ENCODE measurements at places on chromosomes 3 and 15.

DNA sequence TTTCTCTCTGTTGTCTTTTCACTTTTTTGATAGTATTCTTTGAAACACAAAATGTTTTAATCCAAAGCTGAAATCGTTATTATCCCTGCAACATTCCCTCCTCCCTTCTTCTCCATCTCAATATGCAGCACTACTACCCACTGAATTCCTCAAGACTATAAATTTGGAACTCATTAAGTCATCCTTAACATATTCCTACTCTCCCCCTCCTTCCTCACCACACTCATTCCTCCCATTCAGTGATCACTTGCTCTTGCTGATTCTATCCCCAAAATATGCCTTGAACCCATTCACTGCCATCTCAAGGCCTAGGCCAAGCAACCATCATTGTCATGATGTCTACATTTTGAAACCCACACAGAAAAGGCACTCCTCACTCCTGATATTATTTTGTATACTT, 2.4 kb upstream of the PIK3R4 start:
- DNase-seq: no peak

- DNase-seq: no peak
Measured at GRCh38 chr3:60263191-60263590, 988.1 kb downstream of the FHIT start.

DNA sequence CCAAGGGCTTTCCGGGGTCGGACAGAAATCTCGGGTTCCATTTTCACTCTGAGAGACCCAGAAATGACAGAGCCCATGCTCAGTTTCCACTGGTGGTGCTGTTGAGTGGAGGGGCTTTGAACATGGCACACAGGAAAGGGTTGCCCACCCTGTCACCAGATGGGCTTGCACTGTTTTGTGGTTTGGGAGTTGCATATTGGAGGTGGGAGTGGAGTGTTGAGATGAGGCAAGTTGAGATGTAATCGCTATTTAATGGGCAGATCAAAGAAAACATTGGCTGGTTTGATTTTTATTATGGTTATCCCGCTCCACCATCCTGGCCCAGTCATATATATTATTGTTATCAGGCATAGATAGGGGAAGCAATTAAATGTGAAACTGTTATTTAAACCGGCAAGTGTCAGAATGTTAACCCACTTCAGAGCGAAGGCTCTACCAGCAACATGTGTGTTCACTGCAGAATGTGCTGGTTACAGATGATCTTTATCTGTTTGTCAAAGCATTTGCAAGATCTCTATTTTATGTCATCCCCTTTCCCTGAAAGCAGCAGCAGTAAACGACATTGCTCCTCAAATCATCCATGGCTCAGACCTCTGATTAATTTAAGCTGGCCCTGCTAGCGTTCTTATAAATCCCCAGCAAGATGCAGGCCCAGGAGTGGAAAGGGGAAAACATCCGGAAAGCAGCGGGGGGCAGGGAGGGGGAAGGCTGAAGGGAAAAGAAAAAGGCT, 58.3 kb upstream of the TSEN2 start:
- DNase-seq: no peak

DNA sequence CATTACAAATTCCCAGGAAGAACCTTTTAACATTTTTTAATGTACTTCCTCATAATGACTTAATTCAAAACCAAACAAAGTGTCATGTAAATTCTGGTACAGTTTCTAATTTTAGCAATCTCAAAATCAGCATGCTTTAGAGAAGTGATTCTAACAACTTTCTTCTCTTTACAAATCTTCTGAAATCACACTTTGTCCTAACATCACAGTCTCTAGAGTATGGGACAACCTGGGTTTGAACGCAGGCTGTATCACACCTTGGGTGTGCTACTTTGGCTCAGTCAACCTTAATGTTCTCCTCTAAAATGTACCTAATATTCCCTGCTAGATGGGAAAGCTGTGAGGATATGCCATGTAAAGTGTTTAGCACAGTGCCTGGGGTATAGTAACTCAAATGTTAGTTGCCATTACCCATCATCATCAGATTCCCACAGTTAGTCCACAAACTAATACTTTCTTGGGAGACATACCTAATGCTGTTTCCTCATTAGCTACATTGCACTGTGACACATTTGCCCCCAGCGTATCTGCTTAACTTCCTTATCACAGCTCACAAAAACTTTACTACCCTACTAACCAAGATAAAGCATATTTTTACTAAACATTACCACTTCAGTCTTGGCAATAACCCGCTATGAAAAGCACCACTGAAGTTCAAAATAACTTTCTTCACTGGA, 3.1 kb downstream of the TSPAN3 start:
- no peak for DNase-seq

DNA sequence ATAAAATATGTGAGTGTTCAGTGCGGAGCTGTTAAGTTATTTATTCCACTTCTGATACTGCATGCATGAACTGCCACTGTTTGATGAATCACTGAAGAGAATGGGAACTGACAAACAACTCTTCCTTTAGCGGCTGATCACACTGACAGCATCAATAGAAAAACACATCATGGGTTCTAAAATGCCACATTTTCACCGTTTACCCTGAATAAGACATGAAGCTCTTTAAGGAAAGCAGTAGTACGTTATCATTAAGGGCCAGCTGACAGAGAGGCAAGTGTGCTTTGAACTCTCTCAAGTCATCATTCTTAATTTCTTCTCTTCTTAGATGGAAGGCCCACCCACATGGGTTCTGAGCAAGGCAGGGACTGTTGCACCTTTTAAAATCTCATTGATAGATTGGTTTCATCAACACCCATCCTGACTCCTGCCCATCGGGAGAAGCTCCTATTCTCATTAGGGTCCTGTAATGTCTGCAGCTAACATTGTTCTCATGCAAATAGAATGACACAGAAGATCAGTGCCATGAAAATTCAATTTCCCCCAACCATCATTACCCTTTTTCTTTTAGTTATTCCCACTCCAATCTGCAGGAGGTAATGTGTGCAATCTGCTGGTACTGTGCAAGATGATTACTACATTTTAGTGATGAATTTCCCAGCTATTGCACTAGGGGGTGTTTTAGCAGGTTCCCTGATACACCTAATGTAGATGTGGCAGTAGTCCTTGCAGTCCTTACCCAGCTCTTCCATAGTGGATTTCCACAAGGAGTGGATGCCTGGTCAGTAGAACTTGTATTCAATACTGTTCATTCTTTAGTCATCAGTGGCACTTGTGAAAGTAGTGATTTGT, 119.1 kb downstream of the ROBO2 start:
- no peak for DNase-seq

GRCh38 chr3:187262360-187262759, 29.2 kb downstream of the MASP1 start:
- DNase-seq: no peak

DNA sequence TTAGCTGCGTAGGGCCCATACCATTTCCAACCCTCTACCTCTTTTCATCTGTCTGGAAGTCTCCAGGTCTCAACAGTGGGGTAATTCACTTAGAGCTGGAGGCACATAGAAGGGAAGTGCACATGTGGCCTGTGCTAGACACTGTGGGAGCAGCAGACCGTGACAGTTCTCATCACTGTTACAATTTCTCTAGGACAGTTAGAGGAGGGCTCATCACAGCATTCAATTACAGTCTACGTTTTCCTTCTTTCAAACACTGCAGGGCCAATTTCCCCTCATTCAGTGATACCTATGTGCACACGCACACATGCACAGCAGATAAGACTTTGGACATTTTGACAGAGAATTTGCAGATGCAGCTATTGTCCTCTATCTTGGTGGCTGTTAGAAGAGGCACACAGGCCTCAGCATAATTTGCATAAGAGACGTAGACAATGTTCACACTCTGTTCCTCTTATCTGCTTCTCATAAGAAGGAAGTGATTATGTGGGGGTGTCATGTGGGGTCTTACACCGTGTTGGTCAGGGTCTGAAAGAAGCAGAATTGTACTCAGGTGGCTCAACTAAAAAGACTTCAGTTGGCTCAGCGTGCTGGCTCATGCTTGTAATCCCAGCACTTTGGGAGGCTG, 12.6 kb upstream of the HRG start:
- no peak for DNase-seq

DNA sequence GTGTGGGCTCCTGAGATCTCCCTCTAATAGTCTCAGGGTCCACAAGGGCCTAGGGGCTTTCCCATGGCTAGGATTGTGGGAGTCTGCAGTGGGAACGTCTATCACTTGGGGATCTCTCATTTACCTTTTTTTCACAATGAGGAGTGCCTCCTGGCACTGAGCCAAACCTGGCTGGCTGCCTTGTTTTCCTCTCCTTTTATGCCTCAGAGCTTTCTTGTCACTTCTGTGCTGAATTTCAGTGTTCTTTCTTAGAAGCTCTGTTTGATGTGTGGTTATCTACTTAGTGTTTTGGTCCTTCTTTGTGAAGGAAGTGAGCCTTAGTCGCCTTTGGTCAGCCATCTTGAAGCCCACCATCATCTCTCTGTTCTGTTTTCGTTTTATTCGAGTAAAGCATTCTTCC, 33.9 kb downstream of the DOCK3 start:
- DNase-seq: no peak

- no peak for DNase-seq
Measured at GRCh38 chr3:64667887-64668581, 19.8 kb downstream of the ADAMTS9 start.
